Left ventricle myocardium inferior (tissue), 1 donor: ENCODE measurements at places on chromosomes 1 and 21. TPM values are rescaled to one million over a fixed set of nuclear protein-coding genes. Genes with fewer than 3 reads are reported as not detected.

- DNase-seq: no peak
Observed at GRCh38 chr21:38306433-38307141, 49.8 kb downstream of the KCNJ15 start.

DNA sequence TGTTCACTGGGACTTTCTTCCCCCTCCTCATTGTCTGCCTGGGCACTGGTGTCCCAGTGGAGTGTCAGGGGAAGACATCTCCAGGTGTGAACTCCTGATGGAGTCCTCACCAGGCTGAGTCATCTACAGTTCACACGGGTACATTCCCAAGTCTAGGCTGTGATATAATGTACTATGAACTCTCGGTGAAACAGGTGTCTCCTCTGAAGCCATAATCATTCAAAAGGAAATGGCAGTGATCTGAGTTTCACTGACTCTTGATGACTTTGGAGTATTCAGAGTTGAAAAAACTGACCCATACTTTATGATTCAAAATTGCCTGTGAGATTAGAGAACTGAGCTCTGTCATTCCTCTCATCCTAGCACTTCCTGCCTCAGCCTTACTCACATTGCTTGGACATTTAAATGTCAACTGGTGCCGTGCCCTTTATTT lies 9.1 kb downstream of the LAMC2 start:
- no peak for DNase-seq

The TCHHL1 gene
- not detected for total RNA-seq

GRCh38 chr1:175499595-175500382 lies 243.6 kb downstream of the TNR start:
- DNase-seq: no peak

The CFAP57 gene
- not detected for total RNA-seq

DNA sequence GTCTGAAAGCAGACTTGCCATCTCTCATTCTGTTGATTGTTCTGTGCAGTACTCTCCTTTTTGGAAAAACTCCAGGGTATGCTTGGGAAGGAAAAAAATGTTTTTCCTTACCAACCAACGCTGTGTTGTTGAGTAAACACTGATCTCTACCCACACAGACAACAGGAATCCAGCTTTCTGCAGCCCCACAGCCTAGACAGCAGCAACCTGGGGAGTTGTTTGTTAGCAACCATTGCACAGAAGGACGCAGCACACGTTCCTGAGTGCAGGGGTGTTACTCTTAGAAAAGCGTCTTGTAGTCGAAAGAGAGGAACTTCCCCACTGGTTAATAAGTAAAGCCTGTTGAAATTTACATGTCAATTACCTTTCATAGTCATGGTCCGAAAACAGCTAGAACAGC lies 56.6 kb downstream of the SMYD2 start:
- DNase-seq: no peak
